ENCODE measurements at places on chromosomes 2 and 18.

DNA sequence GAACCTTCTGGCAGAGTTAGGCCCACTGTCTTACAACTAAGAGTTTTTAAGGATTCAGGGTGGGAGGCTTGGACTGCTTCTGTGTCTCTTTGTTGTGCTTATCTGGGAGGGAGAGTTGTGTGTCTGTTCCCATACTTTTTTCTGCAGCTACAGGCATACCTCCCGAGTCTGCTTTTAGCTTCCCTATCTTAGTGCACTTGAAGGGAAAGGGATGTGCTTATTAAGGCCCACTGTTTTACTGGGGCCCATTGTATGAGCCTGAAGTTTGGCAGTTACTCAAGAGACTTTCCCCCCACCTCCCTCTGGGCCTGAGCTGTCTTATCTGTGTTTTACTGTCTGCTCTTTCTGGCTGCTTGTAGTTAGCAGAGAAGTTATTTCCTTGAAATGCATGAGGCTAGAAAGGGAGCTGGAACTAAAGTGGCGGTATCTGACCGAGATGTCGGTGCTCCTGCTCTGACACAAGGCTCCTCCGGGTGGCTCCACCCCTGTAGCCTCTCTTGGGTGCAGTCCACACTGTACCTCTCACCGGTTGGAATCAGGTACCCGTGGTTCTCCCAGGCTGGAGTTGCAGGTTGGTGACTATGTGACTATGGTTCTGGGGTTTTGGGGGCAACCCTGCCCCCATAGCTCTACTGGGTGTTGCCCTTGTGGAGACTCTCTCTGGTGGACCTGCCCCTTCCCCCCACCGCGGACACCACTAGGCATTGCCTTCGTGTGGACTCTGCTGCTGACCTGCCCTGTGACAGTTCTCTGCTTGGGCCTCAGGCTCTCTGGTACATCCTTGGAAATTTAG lies 12.9 kb downstream of the UBR3 start:
- DNase-seq, result no peak

GRCh38 chr2:98467082-98467536 lies 22.5 kb downstream of the INPP4A start:
- no peak for DNase-seq

DNA sequence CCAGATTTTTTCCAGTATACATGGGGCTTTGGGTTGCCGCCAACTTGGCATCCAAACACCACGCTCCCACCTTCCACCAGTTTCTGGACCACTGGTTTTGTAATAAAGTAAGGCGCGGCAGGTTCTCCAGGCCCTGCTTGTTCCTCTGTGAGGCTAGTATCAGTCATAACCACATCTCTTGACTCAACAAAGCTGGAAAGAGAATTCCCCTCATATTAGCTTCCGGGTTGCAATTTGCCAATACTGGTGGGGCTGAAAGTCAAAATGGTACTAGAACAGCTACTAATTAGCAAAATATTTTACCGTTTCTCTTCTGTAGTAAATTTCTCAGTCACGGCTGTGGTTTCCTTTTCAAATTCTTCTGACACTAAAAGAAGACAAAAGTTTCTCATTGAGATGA lies 25.0 kb downstream of the TTN start:
- no peak for DNase-seq

- DNase-seq, result no peak
Measured at GRCh38 chr2:218406949-218407618, 7.4 kb downstream of the CTDSP1 start.

DNA sequence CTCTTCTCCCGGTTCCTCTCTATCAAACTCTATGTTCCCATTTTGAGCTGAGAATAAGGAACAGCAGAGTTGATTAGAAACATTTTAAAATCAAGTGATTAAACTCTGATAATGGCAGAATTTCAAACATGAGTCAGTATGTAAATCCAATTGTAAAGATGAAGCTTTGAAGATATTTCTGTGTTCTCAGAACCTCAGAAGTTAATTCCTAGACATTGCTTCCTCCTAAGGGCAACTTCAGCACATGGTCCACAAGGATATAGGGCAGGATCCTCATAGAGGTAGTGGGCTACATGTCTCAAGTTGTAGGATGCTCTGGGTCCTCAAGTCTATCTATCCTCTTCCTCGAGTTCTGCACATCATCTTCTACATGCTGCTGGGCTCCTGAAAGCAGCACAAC lies 46.3 kb downstream of the QPCT start:
- DNase-seq, result no peak

- no peak for DNase-seq
Measured at GRCh38 chr2:70173520-70173919, 17.3 kb downstream of the C2orf42 start.
